ENCODE measurements at places on chromosomes 6 and 20.

DNA sequence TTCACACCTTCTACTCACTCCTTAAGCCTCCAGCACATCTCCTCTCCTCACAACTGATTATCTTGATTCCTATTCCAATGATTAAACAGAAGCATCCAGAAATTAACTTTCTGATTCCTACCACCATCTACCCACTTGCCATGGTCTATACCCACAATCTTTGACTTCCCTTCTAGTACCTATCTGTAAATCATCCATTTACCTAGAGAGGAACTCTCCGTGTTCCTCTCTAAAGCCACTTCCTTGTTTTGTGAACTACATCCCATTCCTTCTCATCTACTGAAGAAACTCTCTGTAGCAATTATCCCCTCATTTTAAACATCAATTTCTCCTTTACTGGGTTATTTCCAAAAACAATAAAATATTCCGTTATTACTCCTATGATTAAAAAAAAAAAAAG lies 167.3 kb downstream of the ARHGAP18 start:
- no peak for DNase-seq

DNA sequence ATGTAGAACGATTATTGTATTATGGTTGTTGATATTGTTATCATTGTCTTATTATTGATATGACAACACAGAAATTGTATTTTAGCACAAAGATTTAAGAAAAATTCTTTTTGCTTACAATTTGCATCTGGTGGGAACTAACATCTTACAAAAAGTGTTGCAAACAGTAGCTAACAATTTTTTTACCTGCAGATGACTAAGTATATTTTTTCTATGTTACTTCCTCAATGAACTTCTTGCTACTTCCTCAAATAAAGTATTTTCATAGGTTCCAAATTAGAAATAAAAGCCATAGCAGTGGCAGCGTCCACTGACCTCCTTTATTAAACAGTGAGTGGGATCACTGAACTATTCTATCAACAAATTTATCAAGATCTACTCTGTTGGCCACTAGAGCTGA lies 847.0 kb downstream of the PHF3 start:
- DNase-seq, result no peak

- no peak for DNase-seq
These were observed 180.7 kb downstream of the TBXT start for GRCh38 chr6:165986914-165987482.

GRCh38 chr20:23186808-23187207 lies 100.7 kb upstream of the CD93 start:
- DNase-seq, result no peak

GRCh38 chr6:32668226-32668747 lies 1.8 kb upstream of the HLA-DQB1 start:
- DNase-seq, result no peak

DNA sequence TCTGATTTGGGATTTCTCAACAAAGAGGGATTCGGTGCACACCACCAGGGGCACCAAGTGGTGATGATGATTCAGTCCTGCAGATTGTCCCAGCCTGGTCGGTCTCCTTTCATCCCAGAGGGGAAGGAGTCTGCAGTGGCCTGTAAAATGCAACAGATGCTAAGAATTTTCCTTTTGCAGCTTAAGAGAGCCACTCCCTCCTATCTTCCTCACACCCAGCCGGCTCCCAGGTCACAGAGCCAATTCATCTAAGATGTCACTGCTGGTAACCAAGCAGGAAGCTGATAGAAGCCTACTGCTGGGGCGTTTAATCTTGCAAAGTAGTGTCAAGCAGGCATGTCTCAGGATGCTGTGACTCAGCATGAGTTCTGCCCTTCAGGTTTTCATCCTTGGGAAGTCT lies 203.8 kb upstream of the LRFN2 start:
- DNase-seq, result peak; percentile 66

- DNase-seq, result no peak
These were observed 75.8 kb downstream of the TMEM170B start for GRCh38 chr6:11613336-11613735.

DNA sequence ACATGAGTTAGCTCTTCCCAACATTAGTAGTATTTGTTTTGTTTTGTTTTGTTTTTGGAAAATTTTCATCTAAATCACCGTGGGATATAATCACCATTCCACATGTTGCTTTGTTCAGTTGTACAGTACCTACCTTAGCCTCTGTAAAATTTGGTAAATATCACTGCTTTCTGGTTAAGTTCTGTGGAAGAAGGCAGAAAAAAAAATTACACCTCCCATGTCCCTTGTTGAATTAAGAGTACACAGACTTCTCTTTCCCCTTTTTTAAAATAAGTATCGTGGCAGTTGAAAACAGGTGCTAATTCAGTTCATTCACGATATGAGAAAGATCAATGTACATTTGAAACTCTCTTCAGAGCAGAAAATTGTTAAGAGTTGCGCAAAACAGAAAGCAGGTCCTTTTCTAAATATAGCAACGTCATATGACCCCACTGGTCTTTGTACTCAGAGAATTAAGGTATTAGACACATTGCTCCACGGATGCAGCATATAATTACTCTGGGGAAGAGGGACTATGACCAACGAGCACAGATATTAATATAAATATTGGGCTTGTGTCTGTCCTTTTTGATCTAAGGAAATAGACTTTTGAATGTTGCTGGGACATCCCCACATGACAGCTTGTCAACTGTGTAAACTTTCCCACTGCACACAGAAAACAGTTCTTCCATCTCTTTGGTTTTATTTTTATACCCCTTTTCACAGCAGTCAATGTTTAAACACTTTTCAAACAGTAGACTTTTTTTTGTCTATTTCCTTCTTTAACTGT lies 58.6 kb upstream of the ZNF217 start:
- peak; percentile 45 for DNase-seq

DNA sequence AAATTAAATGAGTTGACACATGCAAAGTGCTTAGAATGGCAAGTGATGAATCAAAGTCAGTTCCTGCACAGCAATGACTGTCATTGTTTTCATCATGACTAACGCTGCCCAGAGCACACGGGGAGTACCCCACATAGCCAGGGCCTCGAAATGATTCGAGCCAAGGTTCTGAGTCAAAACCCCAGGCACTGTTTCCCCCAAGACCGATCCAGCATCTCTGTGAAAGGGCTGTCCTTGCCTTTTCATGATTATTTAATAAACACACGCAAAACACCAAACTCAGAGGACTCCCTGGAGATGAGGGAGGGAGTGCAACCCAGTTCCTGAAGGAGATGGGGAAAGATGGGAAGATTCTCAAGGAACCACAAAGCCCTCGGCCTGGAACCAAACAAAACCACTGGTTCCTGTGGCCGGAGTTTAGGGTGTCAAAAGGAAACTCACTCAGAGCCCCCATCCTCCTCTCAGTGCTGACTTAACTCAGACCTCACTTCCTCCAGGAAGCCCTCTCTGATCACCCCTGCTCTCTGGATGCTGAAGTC lies 3.8 kb downstream of the PREX1 start:
- DNase-seq, result no peak

DNA sequence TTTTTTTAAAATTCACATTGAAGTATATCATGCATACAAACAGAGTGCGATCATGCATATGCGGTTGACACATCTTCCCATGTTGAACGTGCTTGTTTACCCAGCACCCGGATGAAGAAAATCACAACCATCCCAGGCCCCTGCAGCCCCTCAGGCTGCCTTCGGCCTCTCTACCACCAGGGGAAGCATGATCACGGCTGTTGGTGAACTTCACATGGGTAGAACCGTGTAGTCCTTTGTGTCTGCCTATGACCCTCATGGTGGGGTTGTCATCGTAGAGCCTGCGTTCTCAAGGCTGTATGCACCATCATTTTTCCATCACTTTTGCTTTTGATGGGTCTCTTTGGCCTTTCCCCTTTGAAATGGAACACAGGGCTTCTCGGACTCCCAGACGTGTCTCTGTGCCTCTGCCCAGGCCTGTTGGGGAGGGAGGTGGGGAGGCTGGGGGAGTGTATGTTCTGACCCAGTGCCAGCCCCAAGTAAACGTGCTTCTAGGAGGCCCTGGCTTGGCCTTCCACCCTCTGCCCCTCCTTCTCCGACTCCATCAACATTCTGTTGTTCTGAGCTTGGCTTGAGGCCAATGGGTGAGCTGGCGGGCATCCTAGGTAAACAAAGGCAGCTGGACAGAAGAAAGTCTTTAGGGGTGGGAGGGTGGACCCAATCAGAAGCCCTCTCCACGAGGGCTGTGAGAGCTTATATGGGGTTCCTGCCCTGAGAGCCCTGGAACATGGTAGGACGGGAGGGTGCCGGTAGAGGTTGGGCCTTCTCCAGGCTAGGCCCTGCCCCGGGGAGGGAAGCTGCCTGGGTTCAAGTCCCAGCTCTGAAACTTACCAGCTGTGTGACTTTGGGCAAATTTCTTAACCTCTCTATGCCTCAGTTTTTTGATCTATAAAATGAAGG lies 39.7 kb downstream of the TGM2 start:
- DNase-seq, result peak; percentile 31

DNA sequence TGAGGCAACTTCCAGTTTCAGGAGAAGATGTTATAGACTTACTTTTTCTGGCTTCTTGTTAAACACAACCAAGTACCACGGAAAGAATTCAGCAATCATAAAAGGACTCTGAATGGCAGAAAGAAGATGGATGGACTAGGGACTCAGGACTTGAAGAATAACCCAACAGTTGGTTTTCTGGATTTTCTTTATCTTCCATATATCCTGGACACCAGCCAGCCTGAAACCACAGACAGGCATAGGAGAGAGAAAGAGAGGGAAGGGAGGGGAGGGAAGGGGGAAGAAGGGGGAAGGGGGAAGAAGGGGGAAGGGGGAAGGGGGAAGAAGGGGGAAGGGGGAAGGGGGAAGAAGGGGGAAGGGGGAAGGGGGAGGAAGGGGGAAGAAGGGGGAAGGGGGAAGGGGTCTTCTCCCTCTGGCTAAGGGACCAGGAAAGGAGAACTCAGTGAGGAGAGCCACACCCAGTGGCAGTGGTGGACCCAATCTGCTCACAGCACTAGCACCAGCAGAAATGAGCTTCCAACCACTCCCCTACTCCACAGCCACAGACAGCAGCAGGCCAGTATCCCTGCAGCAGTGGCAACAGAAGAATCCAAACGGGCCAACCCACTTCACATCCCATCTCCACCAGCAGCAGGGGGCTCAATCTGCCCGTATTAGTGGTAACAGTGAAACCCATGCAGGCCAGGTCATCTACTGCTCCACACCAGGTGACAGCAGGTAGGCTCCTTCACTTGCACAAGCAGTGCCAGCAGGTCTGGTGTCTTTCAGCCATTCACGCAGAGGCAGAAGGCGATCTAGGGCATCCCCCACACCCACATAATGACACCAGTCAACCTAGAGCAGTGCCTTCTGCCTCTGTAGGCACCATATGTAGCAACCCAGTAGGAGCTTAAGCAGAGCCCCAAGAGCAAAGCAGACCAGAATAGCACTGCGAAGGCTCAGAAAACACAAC lies 78.6 kb downstream of the TRMT6 start:
- DNase-seq, result no peak

DNA sequence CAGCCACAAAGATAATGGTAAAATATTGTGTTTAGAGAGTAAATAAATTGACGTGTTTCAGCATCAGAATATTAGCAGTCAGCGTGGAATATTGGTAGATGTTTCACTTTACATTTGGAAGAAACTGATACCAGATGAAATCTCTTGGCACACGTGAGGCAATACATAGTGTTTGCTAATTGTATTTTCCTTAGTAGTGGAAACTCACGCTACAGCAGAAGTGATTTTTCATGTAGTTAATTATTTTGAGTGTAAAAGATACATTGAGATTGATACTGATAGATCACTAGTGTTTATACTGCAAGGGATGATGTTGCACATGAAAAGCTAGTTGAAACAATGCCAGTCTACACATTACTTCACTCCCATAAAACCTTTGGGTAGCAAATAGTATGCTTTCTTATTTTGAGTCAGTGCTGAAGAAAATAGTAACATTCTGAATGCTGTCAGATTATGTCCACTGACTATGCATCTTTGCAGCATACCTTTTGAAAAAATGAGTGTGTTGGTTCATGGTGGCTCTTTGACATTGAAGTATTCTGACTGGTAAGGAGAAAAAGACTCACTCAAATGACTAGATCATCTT lies 59.3 kb downstream of the CD2AP start:
- no peak for DNase-seq

DNA sequence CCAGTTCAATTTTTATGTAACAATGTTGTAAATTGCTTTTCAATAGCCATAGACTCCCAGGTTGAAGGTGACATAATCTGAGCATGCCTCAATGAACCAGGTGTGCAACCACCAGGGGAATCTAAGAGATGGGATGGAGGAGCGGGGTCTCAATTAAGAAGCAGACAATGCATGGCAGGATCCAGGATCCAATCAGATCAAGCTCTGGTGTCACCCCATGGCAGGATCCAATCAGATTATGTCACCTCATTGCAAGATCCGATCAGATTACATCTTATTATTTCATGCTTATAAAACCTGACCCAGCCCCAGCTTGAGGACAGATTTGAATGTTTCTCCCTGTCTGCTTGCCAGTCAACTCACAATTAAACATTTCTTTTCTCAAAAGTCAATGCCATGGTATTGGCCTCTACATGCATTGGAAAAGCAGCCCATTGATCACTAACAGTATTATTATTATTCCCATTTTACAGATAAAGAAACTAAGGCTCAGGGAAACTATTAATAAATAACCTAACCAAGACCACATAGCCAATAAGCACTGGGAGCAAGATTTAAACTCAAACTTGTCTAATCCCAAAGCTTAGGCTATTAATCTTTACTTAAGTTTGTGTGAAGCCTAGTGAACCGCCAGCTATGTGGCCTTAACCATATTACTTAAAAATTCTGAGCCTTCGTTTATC lies 14.3 kb upstream of the SIRT5 start:
- DNase-seq, result peak; percentile 76

- peak; percentile 8 for DNase-seq
These were observed 242.2 kb downstream of the HIVEP2 start for GRCh38 chr6:142702501-142703460.

DNA sequence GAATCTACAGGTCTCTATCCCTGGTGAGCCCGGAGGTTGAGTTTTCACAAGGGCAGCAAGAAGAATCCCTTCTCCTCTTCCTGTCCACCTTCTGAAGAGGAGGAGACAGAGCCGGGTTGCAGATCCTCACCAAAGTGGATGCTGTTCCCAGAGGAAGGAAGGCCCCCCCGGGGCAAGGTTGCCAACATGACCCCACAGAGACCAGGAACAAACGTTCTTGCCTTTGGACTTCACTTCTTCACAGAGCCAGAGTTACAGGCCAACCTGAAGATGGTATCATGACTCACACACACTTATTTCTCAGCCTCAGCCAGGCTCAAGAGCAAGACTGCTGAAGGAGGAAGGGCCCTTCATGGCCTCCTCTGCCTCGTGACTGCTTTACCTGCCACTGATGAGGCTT lies 384.3 kb downstream of the CD83 start:
- DNase-seq, result no peak

- peak; percentile 34 for DNase-seq
These were observed 25.4 kb downstream of the DIDO1 start for GRCh38 chr20:62900692-62901584.

GRCh38 chr6:127031511-127031910 lies 87.0 kb upstream of the RSPO3 start:
- DNase-seq, result no peak

- no peak for DNase-seq
These were observed 36.6 kb downstream of the MTRES1 start for GRCh38 chr6:107064579-107065065.

DNA sequence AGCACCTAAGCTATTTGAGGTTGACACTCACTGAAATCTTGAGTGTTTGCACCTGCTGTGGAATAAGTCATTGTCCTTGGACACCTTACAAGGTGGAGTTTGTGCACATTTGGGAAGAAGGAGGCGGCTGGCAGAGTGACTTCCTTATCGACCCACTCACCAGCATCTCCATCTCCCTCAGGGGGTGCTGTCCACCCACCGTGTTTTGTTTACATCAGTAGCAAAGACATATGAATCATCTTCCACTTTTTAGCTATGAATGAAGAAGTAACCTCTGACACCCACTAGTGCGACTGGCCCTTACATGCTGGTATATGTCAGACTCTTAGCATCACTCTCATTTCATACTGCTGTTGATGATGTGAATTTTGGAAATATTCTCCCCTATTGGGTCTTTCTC lies 119.5 kb upstream of the SGK1 start:
- DNase-seq, result peak; percentile 7
